ENCODE measurements at places on chromosomes 5 and 9.

DNA sequence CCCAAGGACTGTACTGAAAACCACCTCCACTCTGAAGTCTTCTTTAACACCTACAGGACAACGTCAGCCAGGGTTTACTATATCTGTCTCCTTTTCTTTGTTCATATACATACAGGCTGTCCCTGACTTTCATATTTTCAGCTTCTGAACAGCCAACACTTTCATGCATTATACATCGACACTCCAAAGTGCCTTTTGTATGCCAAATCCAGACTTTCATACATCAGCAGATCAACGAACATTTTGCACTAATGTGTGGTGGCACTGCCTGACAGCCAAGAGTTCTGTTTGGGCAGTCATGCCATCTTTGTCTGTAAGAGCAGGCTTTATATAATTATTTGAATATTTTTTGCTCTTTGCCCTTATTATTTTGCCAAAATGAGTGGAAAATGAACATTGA lies 487.4 kb downstream of the CETN3 start:
- no peak for DNase-seq

DNA sequence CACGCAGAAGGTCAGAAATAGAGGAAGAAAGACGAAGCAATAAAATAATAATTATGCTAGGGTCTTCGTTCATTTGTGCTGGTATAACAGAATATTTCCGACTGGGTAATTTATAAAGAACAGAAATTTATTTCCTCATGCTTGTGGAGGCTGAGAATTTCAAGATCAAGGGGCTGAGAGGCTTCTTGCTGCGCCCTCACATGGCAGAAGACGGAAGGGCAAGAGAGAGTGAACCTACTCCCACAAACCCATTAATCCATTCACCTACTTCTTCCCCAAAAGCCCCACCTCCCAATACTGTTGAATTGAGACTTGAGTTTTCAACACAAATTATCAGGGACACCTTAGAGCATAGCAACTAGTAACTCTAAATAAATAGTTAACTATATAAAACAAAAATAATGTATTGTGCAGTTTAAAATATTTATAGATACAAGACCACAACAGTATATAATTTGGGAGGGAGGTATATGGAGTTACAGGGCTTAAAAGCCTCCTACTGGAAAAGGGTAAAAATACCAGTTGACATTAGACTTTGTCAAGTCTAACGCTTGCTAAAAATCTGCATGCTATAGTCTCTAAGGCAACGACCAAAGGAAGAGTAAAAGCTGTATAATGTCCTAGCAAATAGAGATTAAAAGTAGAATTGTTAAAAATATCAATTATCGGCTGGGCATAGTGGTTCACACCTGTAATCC lies 40.3 kb upstream of the NAA35 start:
- DNase-seq = peak; percentile 7

DNA sequence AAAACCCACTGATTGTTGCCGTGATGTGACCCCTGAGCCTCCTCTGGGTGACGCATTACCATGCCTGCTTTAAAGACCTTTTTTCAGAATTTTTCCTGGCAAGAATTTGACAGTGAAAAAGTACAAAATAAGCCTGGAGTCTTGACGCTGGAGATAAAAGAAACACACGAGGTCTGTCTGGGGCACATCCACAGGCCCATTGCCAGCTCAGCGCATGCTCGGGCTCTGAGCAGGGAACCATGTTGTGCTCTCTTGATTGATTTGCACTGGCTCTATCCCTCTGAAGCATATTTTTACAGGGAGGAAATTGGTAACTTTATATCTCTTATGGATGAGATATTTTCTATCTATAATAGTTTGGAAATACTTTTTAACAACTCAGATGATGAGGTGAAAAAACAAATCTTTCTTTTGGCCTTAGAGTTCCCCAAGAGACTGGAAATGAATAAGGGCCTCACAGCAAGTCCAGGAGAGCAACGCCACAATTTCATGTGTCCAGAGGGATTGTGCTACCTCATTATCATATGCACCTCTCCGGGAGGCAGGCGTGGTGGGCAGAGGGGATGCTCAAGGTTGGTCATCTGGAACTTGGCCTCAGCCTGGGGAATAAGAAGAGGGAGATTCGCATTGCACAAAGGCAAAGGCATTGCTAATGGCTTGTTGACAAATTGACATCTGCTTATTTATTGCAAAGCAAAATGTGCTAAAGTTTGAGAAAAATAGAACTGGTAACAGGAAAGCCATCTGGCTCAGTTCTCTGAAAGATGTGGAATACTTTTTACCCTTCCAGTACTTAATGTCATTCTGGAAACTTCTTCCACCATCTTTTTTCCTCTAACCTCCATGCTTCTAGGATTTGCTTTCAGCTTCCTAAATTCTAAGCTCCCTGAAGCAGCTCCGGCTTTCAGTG lies 183.8 kb downstream of the PJA2 start:
- no peak for DNase-seq

DNA sequence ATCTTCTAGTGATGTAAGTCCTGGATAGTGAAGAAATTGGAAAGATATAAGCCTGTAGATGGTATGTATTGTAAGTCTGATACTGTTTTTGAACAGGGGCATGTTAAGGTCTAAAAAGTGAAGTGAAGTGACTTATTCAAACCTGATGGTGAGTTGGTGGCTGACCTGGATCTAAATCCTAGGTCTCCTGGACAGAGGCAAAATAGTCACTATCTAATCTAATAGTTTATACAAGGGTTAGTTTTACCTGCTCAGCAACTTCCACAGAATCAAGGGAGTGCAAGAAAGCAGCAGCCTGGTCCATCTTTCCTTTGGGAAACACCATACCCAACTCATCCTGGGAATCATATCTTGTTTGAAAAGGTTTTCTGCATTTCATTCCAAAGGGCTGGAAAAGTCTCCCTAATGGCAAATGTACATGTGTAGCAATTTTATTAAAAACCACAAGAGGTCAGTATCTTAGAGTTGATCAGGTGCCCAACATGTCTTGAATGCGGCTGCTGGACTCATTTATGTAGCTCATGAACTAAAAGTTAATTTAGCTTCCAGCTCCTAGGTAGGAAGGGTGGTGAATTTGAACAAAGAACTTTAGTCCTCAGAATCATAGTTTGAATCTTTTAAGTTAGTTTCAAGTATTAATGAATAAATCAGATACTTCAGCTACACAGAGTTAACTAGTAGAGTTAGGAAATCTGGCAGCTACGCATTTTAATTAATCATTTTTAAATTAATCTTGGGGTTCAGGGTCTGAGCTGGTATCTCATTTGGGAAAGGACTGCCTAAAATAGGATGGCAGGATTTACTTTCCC lies 26.0 kb downstream of the SKP2 start:
- peak; percentile 52 for DNase-seq

GRCh38 chr5:94983861-94984535 lies 300.9 kb downstream of the MCTP1 start:
- DNase-seq = peak; percentile 79

- no peak for DNase-seq
Observed at GRCh38 chr9:34143116-34143515, 16.6 kb upstream of the DCAF12 start.

GRCh38 chr5:90014420-90014819 lies 395.1 kb downstream of the CETN3 start:
- DNase-seq = no peak

DNA sequence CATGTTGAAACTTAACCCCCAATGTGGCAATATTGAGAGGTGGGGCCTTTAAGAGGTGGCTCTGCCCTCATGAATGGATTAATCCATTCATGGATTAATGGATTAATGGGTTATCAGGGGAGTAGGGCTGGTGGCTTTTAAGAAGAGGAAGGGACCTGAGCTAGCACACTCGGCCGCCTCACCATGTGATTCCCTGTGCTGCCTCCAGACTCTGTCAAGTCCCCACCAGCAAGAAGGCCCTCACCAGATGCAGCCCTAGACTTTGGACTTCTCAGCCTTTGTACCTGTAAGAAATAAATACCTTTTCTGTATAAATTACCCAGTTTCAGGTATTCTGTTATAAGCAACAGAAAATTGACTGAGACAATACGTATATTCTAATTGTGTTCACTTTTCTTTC lies 272.2 kb upstream of the DMRT1 start:
- no peak for DNase-seq

DNA sequence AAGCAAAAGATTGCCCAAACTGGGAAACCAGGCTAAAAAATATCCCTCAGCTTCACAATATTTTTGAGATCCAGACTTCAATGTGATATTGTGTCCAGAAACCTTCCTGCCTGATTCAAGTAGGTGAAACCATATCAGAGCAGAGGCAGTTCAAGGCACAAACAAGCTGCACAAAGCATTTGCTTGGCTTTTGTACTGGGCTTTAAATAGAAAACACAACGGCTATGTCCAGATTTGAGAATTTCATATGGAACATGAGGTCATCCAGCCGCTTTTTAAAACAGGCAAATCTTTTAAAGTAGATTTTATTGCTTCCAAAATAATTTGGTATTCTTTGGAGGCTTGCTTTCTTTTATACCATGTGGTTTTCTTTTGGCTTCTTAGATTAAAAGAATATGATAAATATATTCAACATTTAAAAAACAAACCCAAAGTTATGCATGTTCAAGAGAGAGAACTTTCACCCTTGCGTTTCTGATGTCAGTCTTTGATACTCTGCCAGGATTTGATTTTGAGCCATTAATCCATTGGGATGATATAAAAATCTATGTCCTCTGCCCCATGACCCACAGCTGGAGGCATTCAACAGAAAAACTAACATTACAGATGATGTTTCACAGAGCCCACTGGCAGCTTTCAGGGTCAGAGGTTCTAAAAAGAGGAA lies 29.0 kb upstream of the CCDC112 start:
- DNase-seq = no peak

DNA sequence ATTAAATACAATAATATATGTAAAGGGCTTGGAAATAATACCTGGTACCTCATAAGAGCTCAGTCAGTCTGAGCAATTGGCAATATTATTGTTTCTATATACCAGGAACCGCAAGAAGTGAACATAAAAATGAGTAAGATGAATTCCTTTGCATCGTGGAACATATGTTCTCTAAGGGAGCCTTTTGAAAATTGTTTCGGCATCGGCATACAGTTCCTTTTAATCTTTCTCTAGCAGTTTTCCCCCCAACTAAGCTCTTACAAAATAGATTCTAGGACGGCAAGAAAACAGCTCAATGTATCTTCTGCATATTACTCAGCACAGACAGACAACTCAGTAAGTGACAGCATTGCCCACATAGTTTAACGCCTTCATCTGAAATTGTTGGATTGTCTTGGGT lies 426.6 kb upstream of the WWC1 start:
- DNase-seq = peak; percentile 73

DNA sequence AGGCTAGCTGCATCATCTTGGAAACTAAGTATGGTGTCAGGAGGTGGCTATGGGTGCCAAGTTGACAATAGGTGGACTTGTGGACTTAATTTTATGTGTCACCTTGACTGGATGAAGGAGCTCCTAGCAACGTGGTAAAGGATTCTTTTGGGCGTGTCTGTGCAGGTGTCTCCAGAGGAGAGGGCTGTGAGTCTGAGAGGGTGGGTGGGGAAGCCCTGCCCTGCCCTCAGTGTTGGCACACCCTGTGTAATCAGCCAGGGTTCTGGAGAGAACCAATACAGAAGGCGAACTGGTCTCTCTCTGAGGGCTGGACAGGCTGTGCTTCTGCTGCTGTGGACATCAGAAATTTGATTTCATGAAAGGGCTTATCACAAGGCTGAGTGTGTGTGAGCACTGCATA lies 61.0 kb downstream of the GTF3C4 start:
- no peak for DNase-seq

- DNase-seq = no peak
Observed at GRCh38 chr5:132003170-132003744, 8.2 kb downstream of the ACSL6 start.

DNA sequence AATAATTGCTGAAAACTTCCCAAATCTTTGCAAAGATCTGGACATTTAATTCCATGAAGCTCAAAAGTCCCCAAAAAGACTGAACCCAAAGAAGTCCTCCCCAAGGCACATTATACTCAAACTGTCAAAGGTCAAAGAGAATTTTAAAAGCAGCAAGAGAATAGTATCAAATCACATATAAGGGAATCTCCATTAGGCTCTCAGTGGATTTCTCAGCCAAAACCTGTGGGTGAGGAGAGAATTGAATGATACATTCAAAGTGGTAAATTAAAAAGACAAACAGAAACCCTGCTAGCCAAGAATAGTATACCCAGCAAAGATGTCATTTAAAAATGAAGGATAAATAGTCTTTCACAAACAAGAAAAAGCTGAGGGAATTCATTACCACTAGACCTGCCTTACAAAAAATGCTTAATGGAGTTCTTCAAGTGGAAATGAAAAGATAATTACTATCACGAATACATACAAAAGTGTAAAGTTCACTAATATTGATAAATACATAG lies 134.1 kb downstream of the NDUFS4 start:
- no peak for DNase-seq

- peak; percentile 77 for DNase-seq
Observed at GRCh38 chr5:107389130-107389774, 281.5 kb downstream of the EFNA5 start.

- no peak for DNase-seq
Observed at GRCh38 chr9:130193531-130194377, 21.6 kb downstream of the NCS1 start.

- peak; percentile 86 for DNase-seq
Observed at GRCh38 chr5:54215233-54215736, 95.1 kb downstream of the ARL15 start.

DNA sequence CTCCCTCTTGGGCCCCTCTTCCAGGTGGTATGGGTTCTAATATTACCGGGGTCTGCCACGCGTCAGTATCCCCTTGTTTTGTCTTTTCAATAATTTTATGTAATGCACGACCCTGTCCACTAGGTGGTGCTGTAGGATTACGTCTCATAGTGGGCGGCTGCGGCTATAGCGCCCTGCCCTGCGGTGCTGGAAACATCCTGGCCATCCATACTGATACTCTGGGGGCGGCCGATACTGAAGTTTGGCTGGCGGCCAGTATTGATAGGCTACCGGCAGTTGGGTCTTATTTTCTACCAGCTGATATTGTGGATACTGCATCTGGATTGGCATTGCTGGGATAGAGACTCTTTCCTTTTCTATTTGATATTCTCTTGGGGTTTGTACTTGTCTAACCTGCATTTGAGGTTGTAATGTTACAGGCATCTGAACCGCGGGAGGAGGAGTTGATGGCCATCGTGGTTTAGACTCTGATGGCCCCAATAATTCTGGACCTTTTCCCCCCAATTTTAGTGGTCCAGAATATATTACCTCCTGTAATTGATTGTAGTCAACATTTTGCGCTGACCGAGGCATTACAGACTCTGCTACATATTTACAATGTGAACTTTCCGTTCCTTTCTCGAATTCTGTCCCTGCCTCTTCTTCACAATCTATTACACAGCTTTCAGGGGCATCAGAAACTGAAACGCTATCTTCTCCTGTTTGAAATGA lies 3.3 kb upstream of the TMEM141 start:
- DNase-seq = peak; percentile 63

DNA sequence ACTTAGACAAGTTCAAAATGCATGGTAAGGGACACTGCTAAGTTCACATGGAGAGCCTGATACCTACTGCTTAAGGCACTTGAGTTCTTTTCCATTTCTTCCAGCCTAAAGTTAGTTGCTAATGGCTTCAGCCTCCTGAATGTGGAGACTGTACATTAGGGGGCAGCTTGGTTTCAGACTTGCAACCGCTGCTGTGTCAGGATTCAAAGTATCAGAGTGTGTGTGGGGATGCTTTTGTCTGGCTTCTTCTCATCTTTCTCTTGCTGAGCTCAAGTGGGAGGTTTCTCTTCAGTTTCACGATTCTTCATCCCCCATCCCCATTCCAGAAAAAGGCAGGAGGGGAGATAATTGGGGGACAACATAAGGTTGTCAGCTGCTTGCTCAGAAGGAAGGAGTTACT lies 49.4 kb downstream of the ATP10B start:
- DNase-seq = peak; percentile 1
